ENCODE measurements at places on chromosomes 4 and X.

DNA sequence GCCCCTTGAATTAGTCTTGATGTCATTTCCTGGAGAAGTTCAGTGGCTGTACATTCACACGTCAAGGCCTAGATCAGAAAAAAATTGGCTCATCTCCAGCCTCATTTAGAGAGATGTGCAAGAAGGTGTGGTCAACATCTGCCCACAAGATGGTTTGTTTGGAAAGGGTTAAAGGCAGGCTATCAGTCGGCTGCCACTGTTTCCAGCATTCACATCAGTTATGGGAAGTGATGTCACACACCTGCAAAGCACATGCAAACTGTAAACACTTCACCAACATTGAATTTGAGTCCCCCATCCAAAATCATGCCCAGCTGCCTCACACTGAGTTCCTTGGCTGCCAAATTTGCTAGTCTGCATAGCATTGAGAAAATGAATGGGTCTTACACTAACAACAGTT, 498.3 kb upstream of the INTU start:
- no peak for DNase-seq

GRCh38 chr4:42579903-42580302, 77.0 kb downstream of the ATP8A1 start:
- no peak for DNase-seq

GRCh38 chrX:69562904-69563578, 52.9 kb upstream of the EDA start:
- no peak for DNase-seq

DNA sequence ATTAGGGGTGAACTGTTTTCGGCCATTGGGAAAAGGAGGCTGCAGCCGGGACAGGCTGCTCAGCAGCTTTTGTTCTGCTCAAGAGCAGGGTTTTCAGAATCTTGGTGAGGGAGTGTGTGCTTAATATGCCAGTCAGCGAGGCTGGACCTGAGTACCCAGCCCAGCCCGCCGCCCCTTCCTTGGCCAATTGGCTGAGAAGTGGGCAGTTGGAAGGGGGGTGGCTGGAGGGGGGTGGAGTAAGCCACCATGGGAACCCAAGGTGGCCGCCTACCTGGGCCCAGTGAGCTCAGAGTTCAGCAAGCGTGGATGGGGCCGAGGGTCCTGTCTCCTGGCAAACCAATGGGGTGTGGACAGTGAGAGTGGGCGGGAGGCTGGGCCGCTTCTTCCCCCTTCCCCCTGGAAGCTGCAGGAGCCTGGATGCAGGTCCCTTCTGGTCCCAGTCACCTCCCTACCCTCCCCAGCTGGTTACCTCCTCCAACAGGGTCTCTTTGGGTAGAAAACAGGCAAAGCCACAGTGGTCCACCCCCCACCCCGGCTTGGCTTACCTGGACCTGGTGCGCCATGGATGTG, 52.5 kb downstream of the SORCS2 start:
- DNase-seq, result no peak

GRCh38 chr4:116073051-116073450, 959.6 kb upstream of the NDST4 start:
- no peak for DNase-seq

DNA sequence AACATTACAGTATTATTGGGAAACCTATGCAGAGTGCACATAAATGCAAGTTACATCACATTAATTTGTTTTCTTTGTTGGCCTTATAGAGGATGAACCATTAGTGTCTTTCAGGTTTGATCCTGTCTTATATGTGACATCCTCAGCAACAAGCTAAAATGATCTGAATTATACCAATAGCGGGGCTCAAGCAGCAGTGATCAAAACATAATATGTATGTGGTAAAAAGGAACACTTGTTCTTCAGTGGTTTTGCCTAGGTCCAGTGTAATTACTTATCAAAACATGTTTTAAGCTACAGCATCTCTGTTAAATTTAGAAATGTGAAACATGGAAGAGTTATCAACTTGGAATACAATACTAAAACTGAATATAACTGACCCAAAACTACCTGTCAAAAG, 9.1 kb downstream of the TAF9B start:
- no peak for DNase-seq

DNA sequence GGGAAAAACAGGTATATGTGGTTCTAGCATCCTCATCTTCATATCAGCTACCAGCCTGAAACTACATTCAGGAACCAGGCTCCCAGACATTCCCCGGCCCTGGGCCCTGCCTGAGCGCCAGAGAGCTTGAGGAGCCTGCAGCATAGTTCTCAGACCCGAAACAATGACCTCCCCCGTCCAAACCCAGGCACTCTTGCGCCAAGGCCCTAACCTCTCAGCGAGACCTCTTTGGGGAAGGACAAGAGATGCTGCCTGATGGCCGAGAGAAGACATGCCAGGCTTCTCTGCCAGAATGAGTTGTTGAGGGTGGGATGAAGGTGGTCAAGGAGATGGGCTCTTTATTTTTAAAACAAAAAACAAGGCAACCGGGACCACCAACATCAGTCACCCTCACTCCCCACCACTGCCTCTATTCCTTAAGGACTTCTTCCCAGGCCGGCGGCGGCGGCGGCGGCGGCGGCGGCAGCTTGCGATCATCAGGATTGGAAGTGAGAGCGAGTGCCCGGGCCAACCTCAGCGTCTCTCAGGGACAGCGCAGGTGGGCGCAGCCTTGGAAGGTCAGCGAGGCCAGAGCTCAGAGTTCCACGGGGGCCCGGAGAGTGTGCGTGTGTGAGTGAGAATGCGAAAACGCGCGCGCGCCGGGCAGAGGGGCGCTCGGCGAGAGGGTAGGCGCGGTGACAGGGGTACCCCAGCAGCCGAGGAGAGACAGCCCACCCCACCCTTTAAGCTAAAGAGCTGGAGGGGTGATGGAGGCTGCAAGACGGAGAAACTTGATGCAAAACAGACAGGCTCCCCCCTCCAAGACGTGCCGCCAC, 601 bp downstream of the INPP4B start:
- no peak for DNase-seq

- no peak for DNase-seq
These were observed 155.7 kb upstream of the MAP3K15 start for GRCh38 chrX:19670854-19671620.

DNA sequence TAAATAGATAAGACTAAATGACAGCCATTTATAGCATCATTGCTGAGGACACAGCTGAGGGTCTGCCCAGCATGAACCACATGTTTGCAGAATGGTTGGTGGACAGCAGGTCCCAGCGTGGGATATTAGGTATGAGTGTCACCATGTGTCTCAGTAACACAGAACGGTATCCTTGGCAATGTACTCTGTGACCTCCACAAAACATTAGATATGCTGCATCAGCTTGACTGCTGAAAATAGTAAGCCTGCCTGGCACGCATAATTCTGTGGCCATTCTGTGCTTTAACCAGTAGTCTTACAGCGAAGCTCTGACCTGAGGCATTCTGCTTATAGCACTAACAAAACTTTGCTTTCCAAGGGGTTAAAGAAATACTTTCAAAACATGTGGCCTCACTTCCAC, 32.0 kb downstream of the LIMCH1 start:
- no peak for DNase-seq
